ENCODE measurements at places on chromosomes 4 and X. TPM values are rescaled to one million over a fixed set of nuclear protein-coding genes. Genes with fewer than 3 reads are reported as not detected.

DNA sequence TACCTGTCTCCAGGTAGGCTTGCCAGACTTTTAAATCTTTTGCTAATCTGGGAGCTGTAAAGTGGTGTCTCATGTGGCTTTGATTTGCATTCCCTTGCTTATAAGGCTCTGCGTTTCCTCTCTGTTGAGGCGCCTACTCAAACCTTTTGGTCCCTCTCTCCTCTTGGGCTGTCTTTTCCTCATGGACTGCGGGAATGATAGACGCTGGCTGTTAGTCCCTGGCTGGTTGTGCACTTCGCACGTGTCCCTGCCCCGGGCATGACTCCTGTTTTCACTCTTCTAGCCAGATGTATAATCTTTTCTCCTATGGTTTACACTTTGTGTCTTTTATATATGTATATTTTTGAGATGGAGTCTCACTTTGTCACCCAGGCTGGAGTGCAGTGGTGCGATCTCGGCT, 39.7 kb downstream of the RGS12 start:
- DNase-seq: no peak

DNA sequence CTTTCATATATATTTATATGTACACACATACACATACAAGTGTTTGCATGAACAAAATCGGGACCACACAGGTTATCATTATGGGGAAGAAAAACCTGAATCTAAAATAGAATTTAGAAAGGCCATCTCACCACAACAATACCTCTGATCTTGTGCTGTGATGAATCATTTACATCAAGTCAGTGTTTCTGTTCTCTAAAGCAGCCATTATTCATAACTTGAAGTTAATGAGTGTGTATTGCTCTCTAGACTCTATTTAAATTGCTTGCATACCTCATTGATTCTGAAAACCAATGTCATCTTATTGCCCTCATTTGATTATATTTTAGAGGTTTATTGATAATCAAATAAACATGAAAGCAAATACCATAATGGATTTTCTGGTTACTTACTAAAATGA, 71.6 kb downstream of the FAM114A1 start:
- no peak for DNase-seq

- DNase-seq: no peak
Measured at GRCh38 chr4:76607266-76607799, 172.3 kb downstream of the SHROOM3 start.

DNA sequence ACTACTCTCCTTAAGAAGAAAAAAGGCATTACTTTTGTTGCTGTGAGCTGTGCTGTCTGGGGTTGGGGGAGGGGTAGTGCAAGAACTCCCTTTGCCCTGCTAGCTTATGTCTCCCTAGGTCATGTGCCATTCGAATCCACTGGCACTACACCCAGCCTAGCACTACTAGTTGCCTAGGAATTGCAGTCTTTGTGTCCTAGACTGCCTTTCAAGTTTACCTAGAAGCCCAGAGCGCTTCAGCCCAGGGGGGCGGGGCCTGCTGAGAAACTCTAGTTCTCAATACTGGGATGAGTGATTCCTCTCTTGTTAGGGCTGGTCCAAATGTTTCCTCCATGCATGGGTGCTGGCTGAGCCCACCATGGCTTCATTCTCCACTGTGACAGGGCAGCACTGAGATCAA, 1011.5 kb downstream of the PCDH19 start:
- DNase-seq: no peak

DNA sequence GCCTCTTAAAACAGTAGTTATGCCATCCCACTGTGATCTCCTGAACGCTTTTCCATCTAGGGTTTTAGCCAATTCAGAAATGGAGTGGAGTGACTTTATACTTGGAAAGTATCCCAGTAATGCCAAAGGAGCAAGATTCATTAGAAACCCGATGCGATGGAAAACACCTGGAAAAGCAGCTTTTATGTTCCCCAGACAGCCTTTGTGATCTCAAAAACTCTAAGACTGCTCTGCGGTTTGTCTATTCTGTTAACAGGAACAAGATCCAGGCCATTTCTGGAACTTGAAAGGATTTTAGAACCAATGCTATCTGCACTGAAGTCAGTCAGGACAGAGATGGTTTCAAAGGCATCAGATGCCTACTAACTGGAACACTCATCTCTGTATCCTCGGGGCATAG, 145.1 kb downstream of the APBB2 start:
- no peak for DNase-seq

DNA sequence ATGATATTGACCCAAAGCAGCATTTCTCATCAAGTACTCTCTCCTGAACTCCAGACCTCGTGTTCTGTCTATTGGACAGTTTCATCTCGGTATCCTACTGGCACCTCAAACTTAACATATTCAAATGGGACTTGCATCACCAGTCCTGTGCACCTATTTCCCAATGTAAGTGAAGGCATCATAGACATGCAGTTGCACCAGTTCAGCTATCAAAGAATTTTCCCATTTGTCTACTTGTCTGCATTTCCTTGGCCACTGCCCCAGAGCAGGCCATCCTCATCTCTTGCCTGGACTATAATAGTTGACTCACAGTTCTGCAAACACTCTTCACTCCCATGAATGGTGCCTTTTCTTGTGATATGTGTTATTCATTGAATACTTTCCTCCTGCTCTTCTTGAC, 11.3 kb upstream of the LIMCH1 start:
- DNase-seq: no peak

The SPATA18 gene
- total RNA-seq: 5.3 TPM

DNA sequence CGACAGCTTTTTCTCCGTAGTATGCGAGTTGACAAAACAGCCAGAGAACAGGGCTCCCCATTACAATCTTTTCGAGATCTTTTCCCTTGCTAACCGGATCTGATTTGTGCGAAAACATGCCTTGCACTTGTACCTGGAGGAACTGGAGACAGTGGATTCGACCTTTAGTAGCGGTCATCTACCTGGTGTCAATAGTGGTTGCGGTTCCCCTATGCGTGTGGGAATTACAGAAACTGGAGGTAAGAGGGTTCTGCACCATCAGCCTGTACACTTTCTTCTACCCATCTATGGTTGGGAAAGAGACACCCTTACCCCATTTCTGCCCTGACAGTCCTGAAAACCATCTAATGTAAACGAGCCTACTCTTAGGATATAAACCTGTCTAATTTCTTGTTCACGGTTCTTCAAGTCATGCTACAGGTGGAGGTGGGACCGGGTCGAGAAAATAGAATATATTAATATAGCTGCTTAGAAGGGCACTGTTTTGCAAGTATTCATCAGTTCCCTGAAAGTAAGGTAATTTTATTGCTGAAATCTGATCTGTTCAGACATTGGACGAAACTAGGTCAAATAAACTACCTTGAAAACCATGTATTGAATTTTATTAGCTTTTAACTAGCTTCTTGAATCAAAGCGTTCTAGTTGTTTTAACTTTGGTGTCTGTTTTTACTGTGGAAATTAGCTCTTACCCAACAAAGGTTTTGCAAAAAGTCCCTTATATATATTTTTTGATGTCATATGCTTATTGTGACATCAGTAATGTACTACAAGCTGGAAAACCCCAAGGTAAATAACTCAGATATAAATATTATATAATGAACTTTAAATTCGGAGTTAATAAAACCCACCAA, 869 bp downstream of the TMEM184C start:
- no peak for DNase-seq

DNA sequence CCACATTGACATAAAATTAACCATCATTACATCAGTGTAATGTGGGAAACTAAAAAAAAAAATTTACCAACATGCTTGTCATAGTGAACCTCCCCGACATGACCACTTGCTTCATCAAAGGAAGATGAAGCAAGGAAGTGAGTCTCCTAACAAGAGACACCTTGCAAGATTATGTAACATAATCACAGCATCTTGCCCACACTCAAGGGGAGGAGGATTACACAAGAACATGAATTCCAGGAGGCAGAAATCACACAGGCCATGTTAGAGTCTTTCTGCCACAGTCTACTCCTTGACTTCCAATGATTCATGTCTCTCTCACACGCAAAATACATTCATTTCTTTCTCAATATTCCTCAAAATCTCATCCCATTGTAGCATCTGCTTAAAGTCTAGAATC, 93.3 kb downstream of the AKAP4 start:
- no peak for DNase-seq

The PRRG3 gene
- total RNA-seq: 0.86 TPM

DNA sequence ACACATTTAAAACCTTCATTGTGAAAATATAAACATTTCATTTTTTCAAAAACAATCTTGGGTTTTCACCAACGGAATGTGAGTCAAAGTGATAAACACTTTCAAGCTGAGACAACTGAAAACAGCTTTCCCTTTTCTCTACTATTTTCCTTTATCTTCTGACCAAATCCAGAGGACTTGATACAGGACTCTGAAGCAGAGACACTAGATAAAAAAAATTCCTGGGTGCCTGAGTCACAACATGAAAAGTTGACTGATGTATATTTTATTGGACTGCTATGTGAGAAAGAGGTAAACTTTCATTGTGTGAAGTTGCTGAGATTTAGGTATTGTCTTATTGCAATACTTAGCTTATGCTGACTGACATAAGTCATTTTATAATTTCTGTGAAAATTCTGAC, 411.2 kb downstream of the SPOCK3 start:
- no peak for DNase-seq

Measured in posterior vena cava (tissue), 2 donors.